ENCODE measurements at places on chromosomes 4 and X.

DNA sequence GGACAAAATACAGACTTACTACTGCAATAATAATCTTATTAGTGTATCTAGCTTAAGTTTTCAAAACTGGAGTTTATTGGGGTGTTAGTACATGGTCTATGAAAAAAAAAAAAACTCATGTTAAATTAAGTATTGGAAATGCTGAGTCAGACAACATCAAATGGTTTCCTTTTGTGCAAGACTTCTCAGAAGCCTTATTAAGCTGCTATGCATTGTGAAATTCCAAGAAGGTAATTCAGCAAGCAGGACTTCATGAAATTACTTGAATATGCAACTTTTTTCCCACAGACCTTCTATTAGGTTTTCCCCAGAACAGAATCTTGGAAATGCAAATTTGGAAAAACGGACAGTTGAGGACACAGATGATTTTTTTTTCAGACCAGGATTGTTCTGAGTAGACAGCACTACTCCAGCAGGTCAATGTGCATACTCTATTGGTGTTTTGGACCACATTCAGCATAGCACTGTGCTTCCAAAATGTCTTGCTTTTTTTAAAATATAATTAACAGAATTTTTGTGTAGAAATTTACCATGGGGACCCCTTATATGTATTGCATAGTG lies 568.8 kb upstream of the TENM3 start:
- DNase-seq = no peak

DNA sequence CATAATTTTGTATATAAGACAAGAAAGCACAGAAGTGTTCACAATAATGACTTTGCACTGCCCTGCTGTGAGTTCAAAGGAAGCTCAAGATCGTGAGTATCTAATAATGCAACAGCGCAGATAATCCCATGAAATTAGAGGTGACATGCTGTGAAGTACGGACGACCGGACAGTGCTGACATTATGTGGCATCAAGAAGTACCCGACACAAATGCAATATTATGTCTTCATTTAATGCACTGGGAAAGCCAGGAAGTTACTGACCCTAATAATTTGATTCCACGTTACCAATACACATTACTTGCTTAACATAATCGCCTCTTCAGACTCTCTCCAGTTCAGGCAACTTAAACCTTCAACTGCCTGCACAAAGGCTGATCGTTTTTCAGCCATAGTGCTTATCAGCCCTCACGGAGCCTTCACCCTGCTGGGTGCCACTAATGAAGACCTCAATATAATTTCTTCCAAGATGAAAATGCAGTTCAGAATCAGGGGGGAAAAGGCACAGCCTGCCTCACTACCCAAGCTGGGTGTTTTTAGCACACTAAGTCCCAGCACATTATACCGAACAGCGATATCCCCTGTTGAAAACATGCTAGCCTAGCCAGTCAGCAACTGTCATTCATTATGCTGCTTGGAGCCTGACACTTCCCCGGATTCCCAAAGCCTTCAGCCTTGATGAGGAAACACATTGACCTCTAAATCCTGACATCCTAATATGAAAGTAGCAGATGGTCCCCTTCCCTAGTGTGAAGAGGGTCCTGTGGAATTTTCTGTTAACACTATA lies 56.1 kb downstream of the SLC7A11 start:
- no peak for DNase-seq

- DNase-seq = no peak
Measured at GRCh38 chr4:139314047-139314800, 11.9 kb upstream of the NDUFC1 start.

- no peak for DNase-seq
Measured at GRCh38 chrX:19879735-19880378, 7.5 kb downstream of the SH3KBP1 start.

GRCh38 chr4:77021614-77022089 lies 54.1 kb downstream of the CCNI start:
- no peak for DNase-seq

DNA sequence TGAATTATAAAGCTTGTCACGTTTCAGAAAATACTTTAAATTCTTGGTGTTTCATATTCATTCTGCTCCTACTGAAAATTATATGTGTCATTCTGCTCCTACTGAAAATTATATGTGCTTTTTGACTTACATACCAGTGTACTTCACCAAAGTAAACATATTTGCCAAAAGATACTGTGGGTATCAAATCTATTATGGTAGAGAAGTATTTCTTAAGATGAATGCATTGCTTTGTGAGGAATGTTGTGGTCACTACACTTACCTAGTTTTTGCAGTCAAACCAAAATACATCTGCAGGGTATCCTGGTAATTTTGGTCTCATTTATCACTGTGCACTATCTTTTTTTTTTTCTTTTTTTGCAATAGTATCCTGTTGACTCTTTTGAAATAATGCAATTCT lies 287.7 kb upstream of the MAD2L1 start:
- DNase-seq = no peak

GRCh38 chr4:105755375-105755774 lies 46.8 kb downstream of the GSTCD start:
- no peak for DNase-seq

GRCh38 chr4:69731847-69732246 lies 28.6 kb downstream of the SULT1B1 start:
- DNase-seq = no peak
